Activated CD8-positive, alpha-beta memory T cell treated with anti-CD3 and anti-CD28 coated beads, Interleukin-2, amount 50 U/mL, for 4 hours (primary cell): ENCODE measurements at places on chromosomes 3 and 15.

DNA sequence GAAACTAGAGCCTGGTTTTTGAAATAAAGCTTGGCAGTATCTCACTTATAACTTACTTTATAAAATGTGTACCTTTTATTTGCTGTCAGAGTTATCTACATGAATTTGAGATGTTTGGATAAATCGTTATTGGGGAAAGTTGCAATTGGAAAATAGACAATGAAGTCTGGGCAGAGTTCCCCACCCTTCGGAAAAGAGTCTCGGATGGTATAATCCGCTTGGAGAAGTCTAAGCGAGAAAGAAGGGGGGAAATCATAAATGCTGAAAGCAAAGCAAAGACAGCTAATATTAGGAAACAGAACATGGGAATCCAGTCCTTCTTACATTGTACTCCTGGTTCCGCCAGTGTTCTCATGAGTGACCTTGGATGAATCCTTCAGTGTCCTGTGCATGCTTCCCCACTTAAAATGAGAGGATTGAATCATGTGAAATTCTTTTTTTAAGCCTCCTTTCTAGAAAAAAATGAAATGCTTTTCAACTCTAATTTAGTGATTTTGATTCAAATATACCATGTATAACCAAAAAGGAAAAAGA, 162.4 kb downstream of the ATG7 start:
- DNase-seq: no peak

- peak; percentile 31 for DNase-seq
Observed at GRCh38 chr3:184230081-184230602, 757 bp downstream of the VWA5B2 start.

DNA sequence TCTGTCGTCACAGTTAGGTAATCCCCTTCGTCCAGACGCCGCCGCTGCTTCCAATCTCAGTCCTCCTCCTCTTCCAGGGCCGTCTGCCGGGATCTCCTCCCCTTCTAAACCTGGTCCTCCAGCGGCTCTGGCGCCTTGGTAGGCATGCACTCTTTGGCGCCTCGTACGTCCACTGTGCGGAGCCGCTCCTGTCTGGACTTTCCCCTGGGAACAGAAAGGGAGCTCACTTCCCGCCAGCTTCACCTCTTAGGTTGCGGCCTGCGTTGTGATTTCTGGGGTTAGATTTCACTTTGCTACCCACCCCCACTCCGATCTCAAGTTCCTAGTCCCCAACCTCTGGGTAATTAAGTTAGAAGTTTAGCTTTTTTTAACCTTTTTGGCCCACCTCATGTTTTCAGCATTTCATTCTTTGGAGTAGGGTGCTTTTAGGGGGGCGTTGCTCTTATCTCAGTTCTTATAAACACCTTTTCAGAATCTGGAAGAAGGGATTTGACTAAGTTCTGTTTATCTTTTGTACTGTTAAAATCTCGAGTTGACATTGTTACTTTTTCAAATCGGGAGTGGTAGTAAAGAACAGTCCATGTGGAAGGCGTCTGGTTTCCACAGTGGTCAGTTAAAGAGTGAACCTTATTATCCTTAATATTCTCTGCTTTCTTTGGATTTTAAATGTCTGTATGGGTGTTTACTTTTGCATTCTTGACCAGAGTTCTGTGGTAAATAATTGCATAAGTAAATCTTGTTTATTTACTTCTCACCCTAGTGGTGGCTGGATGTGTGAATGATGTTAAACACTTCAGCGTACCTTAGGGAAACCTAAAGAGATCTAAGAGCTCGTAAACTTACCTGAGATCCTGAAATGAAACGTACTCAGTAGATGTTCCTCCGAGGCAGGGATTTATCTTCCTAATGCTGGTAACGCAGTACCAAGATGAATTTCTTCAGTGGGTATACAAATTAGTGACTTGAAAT, 611 bp downstream of the CTDSPL2 start:
- no peak for DNase-seq

DNA sequence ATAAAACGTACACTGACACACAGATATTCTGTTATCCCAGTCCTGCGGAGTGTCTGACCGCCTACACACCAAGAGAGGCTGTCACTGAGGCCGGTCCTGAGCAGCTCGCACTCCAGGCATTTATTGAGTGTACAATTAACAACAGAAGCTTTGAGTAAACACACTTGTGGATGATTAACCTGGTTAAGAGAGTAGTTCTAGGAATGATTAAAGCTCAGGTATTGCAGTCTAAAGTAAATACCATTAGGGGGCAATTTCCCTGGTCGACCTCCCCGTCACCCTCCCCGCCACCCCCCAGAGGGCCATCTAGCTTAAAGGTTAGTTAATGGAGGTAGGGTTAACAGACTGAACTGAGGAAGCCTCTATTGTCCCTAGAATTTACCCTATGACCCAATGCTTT, 1278.5 kb downstream of the NSUN3 start:
- no peak for DNase-seq

DNA sequence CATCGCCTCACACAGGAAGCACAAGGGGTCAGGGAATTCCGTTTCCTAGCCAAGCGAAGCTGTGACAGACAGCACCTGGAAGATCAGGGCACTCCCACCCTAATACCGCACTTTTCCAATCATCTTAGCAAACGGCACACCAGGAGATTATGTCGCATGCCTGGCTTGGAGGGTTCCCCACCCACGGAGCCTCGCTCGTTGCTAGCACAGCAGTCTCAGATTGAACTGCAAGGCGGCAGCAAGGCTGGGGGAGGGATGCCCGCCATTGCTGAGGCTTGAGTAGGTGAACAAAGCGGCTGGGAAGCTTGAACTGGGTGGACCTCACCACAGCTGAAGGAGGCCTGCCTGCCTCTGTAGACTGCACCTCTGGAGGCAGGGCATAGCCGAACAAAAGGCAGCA, 384.8 kb downstream of the CNTN6 start:
- no peak for DNase-seq

GRCh38 chr3:116563351-116563750, 118.1 kb upstream of the LSAMP start:
- no peak for DNase-seq

DNA sequence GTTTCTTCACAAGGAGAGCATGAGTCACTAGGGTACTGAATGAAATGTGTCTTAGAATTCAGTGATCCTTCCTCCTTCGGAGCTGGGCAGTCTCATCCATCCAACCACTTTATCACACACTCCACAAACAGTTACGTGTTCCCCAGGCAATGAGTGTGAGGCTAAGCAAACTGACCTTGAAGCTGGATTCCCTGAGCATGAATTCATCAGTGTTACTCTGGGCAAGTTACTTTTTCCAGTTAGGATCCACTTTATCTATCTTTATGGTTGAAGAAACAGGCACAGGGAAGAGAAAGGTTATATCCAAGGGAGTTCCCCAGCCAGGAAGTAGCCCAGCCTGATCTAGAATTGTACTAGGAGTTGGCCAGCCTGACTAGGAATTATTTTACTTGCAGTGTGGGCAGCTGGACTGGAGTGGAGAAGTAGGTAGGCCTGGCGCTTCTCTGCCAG, 17.1 kb upstream of the GCNT3 start:
- no peak for DNase-seq

GRCh38 chr3:36557021-36557707, 176.9 kb downstream of the STAC start:
- no peak for DNase-seq
